Kidney epithelial cell (primary cell): ENCODE measurements at places on chromosomes 12 and 14. TPM values are rescaled to one million over a fixed set of nuclear protein-coding genes. Genes with fewer than 3 reads are reported as not detected.

- DNase-seq, result no peak
These were observed 27.6 kb downstream of the GALNT4 start for GRCh38 chr12:89497005-89497404.

DNA sequence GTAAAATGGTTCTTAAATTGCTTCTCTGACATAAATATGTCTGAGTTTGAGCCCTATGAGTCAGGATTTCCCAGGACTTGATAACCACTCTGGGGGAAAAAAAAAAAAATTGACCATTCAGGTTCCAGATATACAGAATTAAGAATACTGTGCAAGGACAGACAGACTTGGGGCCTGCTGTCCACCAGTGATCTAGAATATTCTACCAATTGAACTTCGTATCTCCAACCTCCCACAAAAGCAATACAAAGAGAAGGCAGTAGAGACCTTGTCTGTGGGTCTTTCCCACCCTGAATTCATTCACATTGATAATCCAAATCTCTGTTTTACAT, 4.1 kb downstream of the SINHCAF start:
- DNase-seq, result no peak

GRCh38 chr12:21354641-21355040, 18.1 kb upstream of the IAPP start:
- DNase-seq, result no peak

GALNT6 gene
- total RNA-seq, result 35.0 and 45.7 TPM in 2 replicates

VDR gene
- total RNA-seq, result 21.9 and 25.6 TPM in 2 replicates

PNN gene
- 22.6 and 33.5 TPM in 2 replicates for total RNA-seq

DNA sequence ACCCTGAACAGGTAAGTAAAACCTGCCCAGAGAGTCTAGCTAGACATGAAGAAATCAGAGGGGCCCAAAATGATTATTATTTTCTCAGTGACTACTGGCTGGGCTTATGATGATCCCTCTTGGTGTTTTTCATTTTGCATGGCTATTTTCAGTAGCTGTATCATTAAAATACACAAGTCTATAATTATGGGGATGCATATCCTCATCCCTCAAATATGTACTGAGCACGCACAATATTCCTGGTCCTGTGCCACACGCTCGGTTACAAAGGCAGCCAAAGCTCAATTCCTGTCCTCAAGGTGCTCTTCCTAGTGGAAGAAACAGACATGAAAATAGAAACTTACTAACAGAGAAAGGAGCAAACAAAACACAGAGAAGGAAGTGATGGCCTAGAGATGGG, 180.0 kb downstream of the DAD1 start:
- no peak for DNase-seq

AQP6 gene
- not detected in 2 replicates for total RNA-seq

TMEM30B gene
- total RNA-seq, result 11.3 and 14.1 TPM in 2 replicates

- DNase-seq, result no peak
These were observed 34.0 kb downstream of the ALG10B start for GRCh38 chr12:38350342-38351174.

CEP170B gene
- total RNA-seq, result 51.9 and 60.9 TPM in 2 replicates

COX14 gene
- total RNA-seq, result 35.5 and 53.7 TPM in 2 replicates

- no peak for DNase-seq
These were observed 34.0 kb downstream of the KCNMB4 start for GRCh38 chr12:70400124-70400523.

- DNase-seq, result no peak
These were observed 8.5 kb upstream of the SYNE3 start for GRCh38 chr14:95524706-95525512.

DNA sequence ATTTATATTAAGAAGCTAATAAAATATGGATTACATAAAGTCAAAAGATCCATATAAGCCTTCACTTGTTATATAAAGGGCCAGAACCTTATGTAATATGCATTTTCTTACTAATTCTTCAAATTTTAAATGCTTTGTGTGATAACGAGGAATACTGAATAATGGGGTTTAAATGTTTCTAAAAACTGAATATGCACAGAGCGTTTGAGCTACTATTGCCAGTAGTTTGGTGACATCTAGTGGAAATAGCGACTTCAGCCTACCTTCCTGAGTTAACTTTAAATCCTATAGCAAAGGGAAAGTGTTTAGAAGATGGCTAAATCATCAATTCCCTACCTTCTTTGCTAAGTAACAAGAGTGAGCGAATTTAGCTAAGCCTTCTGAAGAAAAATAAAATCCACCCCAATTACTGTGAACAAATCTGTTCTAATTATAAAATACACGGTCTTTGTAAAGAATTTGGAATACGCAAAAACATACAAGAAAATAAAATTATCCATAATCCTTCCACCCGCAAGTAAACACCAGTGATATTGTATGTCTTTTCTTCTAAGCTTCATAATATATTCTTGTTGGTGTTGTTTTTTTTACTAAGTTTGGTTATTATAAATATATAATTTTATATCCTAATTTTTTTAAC, 115.5 kb upstream of the G2E3 start:
- peak; percentile 5 for DNase-seq

- DNase-seq, result no peak
These were observed 68.1 kb downstream of the CIT start for GRCh38 chr12:119809023-119809422.

DNA sequence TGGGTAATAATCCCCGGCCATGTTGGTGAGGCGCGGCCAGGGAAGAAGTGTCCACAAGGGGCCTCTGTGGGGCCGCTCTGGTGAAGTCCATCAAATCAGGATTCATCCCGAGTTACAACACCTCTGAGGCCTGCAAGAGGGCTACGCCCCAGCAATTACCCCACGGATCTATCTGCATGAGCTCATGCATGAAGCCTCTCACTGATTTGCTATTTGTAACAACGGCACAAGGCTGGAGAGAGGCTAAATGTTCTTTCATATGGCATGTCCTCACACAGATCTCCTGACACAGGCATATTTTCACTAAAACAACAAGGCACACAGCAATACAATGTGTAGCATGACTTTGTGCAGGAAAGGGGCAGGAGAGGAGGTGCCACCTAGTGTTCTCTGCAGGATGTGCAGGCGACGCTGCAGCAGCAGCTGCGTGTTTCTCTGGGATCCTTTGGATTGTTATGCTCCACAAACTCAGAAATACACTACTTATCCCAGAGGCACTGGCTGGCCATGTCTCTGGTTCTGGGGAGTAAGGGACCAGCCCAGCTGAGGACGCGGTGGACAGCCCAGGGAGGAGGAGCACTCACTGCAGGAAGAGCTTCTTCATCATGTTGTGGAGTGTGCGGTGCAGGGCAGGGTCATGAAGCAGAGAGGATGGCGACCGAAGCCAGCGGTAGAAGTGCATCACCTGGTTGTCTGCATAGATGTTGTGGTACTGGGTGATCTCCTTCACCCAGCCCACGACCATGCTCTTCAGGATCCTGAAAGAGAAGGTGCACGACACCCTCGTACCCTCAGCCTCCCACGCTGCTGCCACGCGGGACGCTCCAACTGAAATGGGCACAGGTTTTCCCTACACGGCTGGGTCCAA, 20.2 kb downstream of the P2RX2 start:
- DNase-seq, result peak; percentile 26

DNA sequence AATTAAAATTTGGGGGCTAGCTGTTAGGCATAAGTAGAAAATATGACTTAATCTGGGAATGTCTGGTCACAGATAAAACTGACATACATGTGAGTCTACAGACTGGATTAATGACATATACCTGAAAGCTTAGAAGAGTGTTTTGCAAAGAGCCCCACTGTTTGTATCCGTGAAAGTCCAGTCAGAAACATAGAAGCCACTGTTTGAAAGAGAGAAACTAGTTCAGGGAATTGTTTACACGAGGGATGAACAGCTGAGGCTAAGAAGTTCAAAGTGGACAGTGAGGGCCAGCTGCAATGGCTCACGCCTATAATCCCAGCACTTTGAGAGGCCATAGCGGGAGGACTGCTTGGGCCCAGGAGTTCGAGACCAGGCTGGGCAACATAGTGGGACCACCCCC, 36.2 kb upstream of the SGPP1 start:
- DNase-seq, result no peak

FAM234B gene
- total RNA-seq, result 4.8 and 5.0 TPM in 2 replicates

GRCh38 chr12:115209230-115209629, 525.3 kb upstream of the TBX3 start:
- DNase-seq, result no peak

GSG1 gene
- not detected in 2 replicates for total RNA-seq

DNA sequence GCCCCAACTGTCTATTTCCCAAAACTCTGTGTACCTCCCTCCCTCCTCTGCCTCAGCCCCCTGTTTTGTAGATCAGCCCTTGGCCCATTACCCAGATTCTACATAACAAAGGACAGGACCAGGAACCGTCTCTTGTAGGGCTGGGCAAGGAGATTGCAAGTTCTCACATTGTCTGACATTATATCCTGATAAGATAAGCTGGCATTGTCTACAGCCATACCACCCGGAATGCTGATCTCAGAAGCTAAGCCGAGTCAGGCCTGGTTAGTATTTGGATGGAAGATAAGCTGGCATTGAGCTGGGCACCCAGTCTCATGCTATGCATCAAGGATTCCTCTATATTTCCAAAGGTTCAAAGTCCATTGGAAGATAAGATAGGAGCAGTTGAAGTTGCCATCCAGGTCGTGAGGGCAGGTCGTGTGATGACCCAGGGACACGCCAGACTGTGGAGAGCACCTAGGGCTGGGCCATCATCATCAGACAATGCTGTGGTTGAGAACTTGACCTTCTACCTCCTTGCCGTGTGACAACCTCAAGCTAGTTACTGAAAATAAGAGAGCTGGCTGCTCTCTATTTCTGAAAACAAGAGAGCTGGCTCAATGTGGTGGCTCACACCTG, 29.5 kb downstream of the PHETA1 start:
- no peak for DNase-seq

GRCh38 chr12:15227004-15227679, 5.9 kb upstream of the RERG start:
- DNase-seq, result no peak

GRCh38 chr14:64951724-64952123, 9.2 kb upstream of the GPX2 start:
- DNase-seq, result no peak

SALL2 gene
- total RNA-seq, result 14.2 and 17.1 TPM in 2 replicates

DNA sequence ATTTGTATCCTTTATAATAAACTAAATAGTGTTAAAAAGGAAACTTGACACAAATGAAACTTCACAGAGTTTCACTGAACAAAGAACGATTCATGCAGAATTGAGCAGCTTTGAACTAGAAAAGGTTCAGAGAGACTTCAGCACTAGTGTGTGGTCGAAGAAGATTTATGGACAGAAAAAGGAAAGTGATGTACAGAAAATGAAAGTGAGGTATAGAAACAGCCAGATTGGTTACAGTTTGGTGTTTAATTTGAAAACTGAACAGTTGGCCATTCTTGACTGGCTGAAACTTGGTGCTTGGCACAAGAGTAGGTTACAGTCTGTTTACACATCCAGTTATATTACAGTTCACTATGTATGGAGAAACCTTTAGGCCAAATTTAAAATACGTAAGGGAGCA, 207.1 kb downstream of the GALC start:
- no peak for DNase-seq
